ENCODE measurements at places on chromosomes 11 and 22. TPM values are rescaled to one million over a fixed set of nuclear protein-coding genes. Genes with fewer than 3 reads are reported as not detected.

The VWCE gene
- 2.7 TPM for total RNA-seq

The CASP12 gene
- not detected for total RNA-seq

The ESAM gene
- total RNA-seq = 30.2 TPM

The ZNF214 gene
- 3.5 TPM for total RNA-seq

The RBX1 gene
- total RNA-seq = 26.8 TPM

The SNX32 gene
- total RNA-seq = 0.43 TPM

The TTC17 gene
- total RNA-seq = 109 TPM

The A4GALT gene
- total RNA-seq = 14.7 TPM

The CARD10 gene
- total RNA-seq = 20.5 TPM

The SGSM1 gene
- total RNA-seq = 2.5 TPM

The GLYATL2 gene
- not detected for total RNA-seq

The JHY gene
- total RNA-seq = 0.95 TPM

The GAL3ST1 gene
- total RNA-seq = not detected

The LRRC4C gene
- total RNA-seq = 9.3 TPM

The C11orf42 gene
- total RNA-seq = not detected

The FGF4 gene
- total RNA-seq = not detected

The FIBP gene
- 183 TPM for total RNA-seq

The OR6A2 gene
- not detected for total RNA-seq

The RBM7 gene
- total RNA-seq = 13.9 TPM

The SHANK3 gene
- total RNA-seq = 5.6 TPM

The FREY1 gene
- total RNA-seq = 0.35 TPM

The CDPF1 gene
- total RNA-seq = 13.8 TPM

The OR5J2 gene
- total RNA-seq = not detected

The PICK1 gene
- total RNA-seq = 32.2 TPM

The OR51G2 gene
- total RNA-seq = not detected

The CST6 gene
- total RNA-seq = not detected

The TMEM223 gene
- 16.8 TPM for total RNA-seq

The MAPK1 gene
- total RNA-seq = 201 TPM

The KRTAP5-9 gene
- not detected for total RNA-seq

The APOBEC3G gene
- total RNA-seq = 17.4 TPM

The BAIAP2L2 gene
- total RNA-seq = 0.55 TPM

The PHF5A gene
- 49.0 TPM for total RNA-seq

All from adrenal gland (tissue), 19 donors.